ENCODE measurements at places on chromosomes 7 and 10. TPM values are rescaled to one million over a fixed set of nuclear protein-coding genes. Genes with fewer than 3 reads are reported as not detected.

The MSMB gene
- total RNA-seq: 130 TPM

DNA sequence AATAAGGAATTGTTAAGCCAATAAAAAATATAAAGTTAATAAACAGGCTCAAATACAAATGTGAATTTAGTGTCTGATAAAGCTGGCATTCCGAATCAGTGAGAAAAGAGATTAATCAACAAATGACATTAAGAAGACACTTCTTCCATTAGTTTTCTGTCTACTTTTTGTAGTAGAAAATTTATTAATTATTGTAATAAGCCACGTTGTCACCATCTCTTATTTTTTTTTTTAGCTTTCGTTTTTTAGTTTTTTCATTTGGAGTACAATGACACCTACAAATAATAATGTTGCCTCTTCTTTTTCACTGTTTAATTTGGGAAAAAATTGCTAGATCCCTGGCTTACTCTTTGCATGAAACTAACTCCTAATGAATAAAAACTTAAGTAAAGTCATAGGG lies 46.8 kb upstream of the STEAP1B start:
- no peaks in the 10 kb centered on the region for H3K36me3 ChIP-seq
- peaks cover 9% of the 10 kb centered on the region for H3K4me1 ChIP-seq
- no peak overlapping the region for H3K27ac ChIP-seq
- H3K4me3 ChIP-seq: no peak overlapping the region

GRCh38 chr7:50723173-50723572 lies 59.5 kb downstream of the GRB10 start:
- no peaks in the 10 kb centered on the region for H3K27me3 ChIP-seq
- peaks cover 20% of the 10 kb centered on the region for H3K4me1 ChIP-seq
- no peak for DNase-seq

DNA sequence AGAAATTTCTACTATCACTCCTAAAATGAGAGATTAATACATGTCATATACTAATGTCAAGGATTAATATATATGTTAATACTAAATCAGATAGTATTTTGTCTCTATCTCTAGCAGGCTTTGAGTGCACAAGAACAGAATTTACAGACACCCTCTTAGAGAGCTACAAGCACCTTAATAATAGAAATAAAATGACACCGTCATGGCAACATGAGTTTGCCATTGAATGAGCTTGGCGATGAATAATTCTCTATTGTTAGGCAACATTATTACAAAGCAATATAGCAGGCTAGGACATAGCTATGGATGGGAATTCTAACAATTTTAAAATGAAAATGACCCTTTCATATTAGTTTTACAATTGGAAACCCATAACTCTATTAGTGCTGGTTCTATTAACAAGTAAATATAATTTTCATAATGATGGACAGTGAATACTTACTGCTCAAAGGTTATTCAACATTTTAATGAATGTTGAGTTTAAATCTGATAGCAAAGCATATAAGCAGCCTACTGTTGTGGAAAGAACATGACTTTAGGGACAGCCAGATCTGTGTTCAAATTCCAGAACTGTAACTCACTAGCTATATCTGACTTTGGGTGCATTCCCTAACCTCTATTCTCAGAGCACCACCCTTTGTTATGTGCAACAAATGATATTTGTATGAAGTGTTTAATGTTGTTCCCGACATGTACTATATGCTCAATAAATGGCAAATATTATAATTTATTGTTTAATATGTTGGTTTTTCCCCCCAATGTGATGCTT lies 184.5 kb upstream of the DKK1 start:
- no peak for DNase-seq
- no peak overlapping the region for H3K27ac ChIP-seq
- no peaks in the 10 kb centered on the region for H3K36me3 ChIP-seq
- no peaks in the 10 kb centered on the region for H3K4me1 ChIP-seq
- no peak overlapping the region for H3K4me3 ChIP-seq

The H2BK1 gene
- not detected for total RNA-seq

GRCh38 chr7:99720800-99721595 lies 14.0 kb downstream of the CYP3A7 start:
- H3K36me3 ChIP-seq: no peaks in the 10 kb centered on the region
- no peaks in the 10 kb centered on the region for H3K4me1 ChIP-seq
- no peak overlapping the region for H3K4me3 ChIP-seq
- no peak for DNase-seq
- H3K27ac ChIP-seq: no peak overlapping the region
